ENCODE measurements at places on chromosomes 4 and X.

GRCh38 chrX:39848243-39848642 lies 249.5 kb downstream of the BCOR start:
- no peak for DNase-seq

DNA sequence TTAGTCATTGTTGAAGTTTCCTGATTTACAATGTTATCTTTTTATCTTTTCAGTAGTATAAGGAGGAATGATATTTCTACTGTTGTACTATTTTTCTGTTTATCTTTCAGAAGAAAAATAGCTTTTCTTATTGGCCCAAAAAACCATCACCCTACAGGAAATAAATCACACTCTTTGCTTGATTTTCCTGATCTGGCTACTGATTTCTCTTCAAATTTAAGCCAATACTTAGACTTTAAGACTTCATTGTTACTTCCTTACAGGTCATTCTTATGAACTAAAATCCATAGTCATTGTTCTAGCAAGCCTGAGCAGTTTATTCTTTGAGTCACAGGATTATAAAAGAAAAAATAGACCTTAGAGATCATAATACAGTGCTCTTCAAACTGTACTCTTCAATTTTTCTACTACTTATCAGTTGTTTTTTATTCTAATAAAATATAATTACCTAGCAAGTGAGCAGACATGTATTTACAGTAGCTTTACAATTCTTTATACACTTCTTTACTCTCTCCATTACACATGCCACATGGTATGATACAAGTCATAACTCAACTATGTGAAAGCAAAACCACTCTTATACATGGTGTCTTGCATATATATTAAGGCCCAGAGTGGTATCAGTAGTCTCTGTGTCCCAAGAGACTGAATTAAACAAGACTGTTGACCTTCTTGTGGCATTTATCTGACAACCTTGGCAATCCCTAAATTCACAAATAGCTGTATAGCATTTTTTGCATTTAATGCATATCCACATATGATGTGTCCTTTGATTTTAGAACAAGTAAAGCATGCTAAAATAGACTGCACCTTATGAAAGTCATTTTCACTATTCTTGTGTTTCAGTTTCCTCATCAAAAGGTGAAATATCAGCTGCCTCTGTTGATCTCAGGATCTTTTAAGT lies 47.9 kb downstream of the TET2 start:
- DNase-seq = no peak

DNA sequence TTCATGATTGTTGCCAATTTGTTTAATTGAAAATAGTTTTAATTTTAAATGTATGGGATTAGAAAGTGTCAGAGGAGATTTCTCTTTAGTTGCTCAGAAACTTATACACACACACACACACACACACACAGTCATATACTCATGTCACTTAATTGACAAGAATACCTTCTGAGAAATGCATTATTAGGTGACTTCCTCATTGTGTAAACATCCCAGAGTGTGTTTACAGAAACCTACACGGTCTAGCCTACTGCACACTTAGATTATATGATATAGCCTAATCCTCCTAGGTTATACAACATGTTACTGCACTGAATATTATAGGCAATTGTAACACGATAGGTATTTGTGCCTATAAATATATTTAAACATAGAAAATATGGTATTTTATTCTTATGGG lies 1327.4 kb downstream of the FSTL5 start:
- no peak for DNase-seq

- DNase-seq = no peak
Observed at GRCh38 chr4:113122066-113122465, 72.6 kb downstream of the ANK2 start.

GRCh38 chrX:111646515-111646914 lies 34.5 kb upstream of the ALG13 start:
- DNase-seq = no peak

- no peak for DNase-seq
Observed at GRCh38 chr4:26885912-26886274, 25.3 kb downstream of the STIM2 start.

DNA sequence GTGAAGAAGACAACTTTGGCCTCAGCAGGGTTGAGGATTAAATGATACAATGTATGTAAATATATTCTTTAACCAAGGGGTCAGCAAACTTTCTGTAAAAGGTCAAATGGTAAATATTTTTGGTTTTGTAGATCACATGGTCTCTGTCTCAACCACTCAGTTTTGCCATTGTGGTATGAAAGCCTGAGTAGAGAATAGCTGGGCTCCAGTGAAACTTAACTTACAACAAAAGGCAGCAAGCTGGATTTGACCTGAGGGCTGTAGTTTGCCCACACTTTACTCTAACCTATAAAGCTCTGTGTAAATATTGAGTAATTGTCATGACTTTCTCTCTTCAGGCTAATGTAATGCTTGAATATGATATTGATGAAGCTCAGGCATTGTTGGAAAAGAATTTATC lies 19.6 kb downstream of the VBP1 start:
- DNase-seq = no peak

GRCh38 chr4:2958446-2958845 lies 4.8 kb downstream of the NOP14 start:
- no peak for DNase-seq

DNA sequence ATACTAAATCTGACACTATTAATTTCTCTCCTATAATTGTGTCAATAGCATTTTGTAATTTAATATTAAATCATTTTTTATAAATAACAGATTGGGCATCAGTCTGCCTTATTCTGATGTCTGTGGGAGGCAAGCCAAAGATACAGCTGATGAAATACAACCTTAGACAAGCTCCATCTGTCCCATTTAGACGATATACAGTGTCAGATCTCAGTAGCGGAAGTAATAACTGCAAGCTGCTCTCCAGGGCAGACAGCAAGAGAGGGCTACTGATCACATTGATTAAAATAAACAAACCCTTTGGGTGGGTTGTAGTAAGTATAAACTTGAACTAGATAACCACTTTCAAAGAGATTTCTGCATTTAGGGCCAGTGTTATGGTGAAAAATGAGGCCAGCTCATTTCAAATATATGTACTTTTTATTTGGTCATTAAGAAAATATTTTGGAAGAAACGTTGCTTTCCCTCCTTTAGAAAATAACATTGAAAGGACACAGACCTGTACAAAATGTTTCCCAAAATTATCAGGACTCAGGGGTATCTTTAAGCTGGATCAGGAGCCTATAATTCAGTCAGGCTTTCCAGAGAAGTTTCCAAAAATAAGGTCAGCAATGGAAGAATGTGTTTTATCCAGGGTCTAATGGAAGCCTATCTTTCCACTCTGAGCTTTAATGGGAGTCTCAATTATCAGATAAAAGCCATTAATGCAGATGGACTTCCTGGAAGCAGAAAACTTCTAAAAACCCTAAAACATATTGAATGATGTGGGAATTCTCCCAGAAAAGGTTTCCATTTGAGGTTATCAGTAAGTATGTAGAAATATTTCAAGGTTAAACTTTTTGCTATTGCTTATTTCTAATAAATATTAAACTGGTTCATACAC lies 1028.8 kb upstream of the IGFBP7 start:
- no peak for DNase-seq

- no peak for DNase-seq
Observed at GRCh38 chr4:144903953-144904711, 193.9 kb downstream of the ANAPC10 start.

DNA sequence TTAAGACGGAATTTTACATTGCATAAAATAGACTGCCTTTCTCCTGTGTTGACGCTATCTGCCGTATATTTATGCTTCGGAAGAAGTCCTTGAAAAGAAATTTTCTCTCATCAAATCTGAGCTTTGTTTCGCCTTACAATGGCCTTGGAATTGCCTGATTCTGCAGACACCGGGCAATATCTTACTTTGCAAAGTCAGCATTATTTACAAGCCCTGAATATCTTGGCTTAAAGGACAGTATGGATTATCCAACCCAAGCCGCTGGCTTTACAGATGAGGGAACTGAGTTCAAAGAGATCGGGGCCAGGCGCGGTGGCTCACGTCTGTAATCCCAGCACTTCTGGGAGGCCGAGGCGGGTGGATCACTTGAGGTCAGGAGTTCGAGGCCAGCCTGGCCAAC lies 1.1 kb upstream of the MANBA start:
- DNase-seq = no peak

- no peak for DNase-seq
Observed at GRCh38 chr4:41977709-41978108, 3.8 kb upstream of the DCAF4L1 start.

Measured in activated T-helper 1 cell treated with Interleukin-2 at 50 U/mL for 16 hours (primary cell).